ENCODE measurements at places on chromosomes 1 and 21.

GRCh38 chr1:17717594-17718535 is 37.3 kb upstream of the ACTL8 start:
- no peak for DNase-seq

DNA sequence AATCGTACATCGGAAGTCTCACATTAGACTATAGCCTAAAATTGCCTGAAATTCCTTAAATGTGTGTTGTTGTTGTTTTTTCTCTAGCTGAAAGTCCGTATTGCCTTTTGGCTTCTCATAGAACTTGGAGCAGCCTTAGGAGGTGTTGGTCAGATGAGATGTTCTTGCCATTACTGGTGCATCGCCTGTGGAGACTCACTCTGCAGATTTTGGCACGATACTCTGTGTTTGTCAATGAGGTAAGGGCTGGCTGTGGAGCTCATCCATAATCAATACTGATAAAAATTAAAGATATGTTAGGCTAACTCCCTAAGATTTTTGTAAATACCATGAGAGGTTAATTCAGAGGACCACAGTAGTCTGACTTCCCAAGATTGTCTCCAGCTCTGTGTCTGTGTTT is 28.9 kb downstream of the AGT start:
- no peak for DNase-seq

- no peak for DNase-seq
These were observed 71.6 kb upstream of the PDC start for GRCh38 chr1:186532466-186532865.

GRCh38 chr1:220045356-220046051 is 801 bp downstream of the EPRS1 start:
- peak; percentile 23 for DNase-seq

- DNase-seq, result no peak
These were observed 54.8 kb downstream of the RUNX3 start for GRCh38 chr1:24875257-24875656.

- DNase-seq, result no peak
These were observed 33.3 kb downstream of the PCNT start for GRCh38 chr21:46357335-46357604.

DNA sequence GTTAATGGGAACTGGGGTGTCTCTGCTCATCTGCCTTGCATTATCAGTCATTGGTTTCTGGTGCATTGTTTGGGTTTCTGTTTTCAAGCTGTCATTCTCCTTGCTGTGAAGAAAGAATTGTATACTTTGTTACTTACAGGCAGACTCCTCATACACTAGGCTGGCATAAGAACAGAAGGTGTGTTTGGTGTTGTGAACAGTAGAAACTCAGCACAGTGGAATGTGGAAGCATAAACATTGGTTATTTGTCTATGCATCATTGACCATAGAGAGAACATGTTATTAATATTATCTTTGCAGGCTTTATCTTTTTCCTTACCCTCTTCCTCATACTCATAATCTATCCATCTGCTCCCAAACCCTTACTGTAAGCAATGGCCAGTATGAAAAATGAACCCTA is 18.2 kb downstream of the C1orf87 start:
- no peak for DNase-seq

DNA sequence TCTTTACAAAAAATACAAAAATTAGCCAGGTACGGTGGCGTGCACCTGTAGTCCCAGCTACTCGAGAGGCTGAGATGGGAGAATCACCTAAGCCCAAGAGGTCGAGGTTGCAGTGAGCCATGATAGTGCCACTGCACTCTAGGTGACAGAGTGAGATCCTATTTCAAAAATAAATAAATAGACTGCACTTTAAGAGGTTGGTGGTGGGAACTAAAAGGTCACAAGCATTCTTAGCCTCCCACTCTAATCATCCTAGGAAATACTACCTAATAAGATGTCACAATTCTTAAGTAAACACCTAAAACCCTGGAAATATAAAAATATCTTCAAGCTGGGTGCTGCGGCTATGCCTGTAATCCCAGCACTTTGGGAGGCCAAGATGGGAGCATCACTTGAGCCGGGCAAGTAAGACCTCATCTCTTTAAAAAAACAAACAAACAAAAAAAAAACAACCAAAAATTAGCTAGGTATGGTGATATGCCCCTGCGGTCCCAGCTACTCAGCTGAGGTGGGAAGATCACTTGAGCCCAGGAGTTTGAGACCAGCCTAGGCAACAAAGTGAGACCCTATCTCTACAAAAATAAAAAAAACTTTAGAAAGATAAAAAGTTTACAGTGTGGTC is 4.1 kb downstream of the DCAF8 start:
- DNase-seq, result no peak

GRCh38 chr1:59295618-59296017 is 1.3 kb upstream of the FGGY start:
- DNase-seq, result no peak

DNA sequence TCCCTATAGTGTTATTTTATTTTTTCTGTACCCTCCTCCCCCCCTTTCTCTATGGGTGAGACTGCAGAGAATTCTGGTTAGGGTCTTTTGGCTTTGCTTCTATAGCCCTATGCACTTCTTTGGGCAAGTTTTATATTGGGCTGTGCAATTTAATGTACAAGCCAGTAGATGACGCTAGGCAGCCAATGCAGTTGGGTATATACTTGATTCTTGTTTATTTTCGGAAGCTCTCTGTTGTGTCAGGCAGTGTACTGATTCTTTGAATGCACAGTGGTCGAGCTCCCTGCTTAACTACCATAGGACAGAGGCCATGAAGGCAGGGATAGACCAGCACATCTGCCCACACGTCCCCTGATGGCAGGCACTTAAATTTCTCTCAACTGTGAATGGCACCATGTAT is 34.1 kb upstream of the GPR52 start:
- no peak for DNase-seq

DNA sequence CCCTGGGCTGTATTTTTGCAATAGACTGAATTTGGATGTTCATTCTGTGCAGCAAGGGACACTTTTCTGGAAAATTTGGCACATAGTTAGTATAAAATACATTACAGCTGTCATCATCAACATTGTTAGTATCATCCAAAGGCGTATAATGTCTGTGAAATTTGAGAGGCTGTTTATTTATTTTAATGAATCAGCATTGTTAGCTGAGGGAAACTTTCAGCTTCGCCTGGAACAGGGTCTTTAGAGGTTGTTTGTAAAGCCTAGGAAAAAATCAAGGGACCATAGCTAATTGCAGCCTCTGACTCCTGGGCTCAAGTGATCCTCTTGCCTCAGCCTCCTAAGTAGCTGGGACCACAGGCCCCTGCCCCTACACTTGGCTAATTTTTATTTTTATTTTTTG is 106.8 kb upstream of the USP24 start:
- no peak for DNase-seq

DNA sequence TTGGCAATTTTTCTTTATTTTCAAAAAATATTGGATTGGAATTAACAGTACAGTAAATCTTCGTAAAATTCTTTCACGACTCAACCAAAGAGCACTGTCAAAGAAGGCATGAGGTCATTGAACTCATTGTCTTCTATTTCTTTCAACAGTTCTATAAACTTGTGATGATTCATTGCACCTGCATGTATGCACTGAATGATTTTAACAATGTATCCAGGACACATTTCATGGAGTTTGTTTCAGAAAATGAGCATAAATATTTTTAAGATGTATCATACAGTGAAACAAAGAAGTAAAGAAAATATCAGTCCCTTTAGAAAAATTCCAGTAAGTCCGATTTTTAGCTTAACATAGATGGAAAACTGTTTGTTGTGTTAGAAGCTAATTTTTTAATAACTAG is 33.6 kb upstream of the CD34 start:
- no peak for DNase-seq

DNA sequence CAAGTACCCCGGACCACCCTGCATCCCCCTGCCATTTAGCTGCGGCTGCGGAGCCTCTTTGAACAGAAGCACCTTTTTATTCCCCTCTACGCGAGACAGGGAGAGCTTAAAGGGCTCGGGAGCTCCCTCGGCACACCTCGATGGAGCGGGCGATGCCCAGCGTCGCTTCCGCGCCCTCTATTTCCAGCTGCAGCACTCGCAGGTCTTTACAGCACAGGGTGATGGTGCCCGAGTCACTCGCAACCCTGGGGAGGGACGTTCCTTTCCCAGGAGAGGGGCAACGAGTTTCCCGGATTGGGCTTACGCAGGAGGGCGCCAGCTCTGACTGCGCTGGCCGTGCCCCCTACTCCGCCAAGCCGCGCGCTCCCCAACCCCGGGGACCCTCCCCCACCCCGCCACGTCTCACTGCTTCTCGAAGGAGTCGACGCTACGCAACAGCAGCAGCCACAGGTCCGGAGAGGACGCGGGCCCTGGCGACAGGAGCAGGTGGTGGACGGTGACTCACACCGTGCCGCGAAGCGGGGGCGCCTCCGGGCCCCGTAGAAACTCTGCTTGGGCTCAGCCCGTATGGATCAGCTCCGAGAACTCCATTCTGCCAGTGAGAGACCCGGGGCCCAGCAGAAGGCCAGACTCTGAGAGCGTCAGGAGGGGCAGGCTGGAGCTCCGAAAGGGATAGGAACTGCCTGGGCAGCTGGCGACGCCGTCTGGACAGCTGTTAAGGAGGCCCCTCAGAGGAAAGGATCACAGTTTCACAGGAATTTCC is 5.8 kb upstream of the FAM167B start:
- peak; percentile 56 for DNase-seq

DNA sequence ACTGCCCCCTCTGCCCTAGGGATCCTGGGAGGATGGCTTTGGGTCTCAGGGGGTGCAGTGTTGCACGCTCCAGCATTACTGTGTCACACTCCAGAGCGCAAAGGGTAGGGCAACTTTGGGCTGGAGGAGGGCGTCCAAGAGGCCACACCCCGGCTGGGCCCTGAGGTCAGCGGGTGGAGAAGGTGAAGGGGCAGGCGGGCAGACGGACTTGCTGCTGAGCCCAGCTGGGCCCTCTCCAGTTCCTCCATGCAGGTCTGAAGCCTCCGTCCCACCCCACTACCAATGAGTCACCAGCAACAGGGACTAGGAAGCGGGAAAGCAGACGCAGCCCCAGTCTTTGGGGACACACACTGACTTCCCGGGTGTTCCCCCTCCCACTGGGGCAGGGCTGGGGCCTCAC is 116.0 kb downstream of the CASZ1 start:
- DNase-seq, result no peak

- no peak for DNase-seq
These were observed 9.6 kb upstream of the CD34 start for GRCh38 chr1:207920444-207921021.

- no peak for DNase-seq
These were observed 55.9 kb downstream of the SIK1 start for GRCh38 chr21:43370888-43371570.

DNA sequence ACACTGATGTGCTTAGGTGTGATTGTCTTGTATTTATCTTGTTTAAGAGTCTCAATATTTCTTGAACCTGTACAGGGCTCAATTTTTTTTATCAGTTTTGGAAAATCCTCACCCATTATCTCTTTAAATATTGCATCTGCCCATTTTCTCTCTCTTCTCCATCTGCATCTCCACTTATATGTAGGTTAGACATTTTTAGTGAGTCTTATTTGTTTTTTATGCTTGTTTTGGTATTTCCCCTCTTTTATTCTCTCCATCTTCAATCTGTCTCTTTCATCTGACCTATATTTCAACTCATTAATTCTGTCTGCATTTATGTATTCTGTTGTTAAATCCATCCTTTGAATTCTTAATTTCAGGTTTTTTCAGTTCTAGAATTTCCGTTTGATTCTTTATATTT is 32.9 kb upstream of the SHCBP1L start:
- no peak for DNase-seq

GRCh38 chr1:52506349-52506748 is 46.5 kb downstream of the TUT4 start:
- no peak for DNase-seq

DNA sequence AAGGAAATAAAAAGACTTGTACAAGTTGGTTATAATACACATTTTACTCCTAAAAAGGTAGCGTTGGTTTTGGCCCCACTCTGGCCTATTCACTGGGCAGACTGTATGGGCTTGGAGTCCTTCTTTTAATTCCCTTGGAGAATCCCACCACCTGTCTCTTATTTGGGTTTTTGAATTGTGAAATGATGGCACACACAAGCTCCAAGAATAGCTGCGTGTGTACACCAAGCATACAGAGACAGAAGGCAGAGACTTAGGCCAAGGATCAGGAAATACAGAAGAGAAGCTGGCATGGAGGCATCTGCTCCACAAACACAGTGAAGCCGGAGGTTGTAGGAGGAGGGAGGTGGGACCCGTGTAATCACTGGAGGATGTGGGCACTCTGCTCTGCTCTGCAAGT is 29.1 kb downstream of the DDR2 start:
- DNase-seq, result no peak

DNA sequence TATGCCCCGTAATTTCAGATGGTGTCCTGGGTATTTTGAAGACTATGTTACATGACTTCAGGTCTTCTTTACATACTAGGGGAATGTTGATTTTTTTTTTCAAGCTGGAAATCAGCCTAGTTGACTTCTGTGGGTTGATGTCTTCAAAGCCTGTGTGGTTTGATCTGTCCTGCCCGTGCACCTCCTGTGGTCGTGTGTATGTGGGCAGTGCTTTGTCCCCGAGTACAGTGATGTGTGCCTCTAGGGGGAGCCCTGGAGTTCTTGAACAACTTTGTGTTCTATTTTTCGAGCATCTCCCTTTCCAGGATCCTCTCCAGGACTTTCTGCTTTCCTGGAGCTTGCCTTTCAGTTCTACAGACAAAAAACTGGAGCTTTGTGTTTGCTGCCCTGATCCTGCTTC is 28.9 kb downstream of the OBSCN start:
- peak; percentile 44 for DNase-seq

DNA sequence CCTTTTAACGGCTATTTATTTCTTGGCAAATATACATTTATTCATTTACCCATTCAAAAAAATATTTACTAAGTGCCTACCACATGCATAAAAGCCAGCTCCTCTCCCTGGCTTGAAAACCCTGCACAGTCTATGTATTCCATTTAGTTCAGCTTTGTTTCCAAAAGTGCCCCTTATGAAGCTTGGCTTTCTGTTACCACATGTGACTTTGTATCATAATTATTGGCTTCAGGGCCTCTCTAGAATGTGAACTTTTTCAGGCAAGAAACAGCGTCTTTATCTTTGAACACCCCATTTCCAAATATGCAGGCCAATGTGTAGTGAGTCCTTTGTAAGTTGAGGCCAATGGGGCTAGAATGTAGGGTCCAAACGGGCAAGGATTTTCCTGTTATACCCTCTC is 69.4 kb downstream of the CACHD1 start:
- no peak for DNase-seq

- DNase-seq, result no peak
These were observed 2.0 kb downstream of the FMO1 start for GRCh38 chr1:171250263-171250662.

All from germinal center (tissue), 1 donor.